ENCODE measurements at places on chromosomes 5 and 9.

DNA sequence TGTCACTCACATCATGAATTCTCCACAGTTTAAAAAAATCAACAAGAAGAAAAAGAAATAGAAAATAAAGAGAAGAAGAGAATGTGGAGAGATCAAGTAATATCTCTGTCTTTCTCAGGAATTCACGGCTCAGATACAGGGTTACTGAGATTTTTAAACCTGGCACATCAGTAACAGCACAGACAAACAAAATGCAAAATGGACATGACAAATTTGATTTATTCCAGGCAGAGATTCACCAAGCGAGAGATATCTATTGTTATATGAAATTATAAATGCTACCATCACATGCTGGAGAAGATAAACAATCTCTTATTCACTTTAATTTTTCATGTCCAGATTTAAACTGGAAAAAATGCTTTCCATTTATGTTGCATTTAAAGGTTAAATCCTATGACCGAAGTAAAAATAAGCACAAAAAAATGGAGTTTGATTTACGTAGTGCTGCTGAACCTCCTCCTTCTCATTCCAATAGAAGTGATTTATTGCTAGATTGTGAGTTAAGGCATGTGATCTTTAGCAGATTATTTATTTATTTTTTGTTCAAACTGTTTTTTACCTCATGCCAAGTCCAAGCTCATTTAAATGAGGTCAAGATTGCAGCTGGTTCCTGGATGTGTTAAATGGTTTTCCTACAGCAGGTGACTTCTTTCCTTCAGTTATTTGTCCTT, 926.4 kb downstream of the MAT2B start:
- DNase-seq: no peak

GRCh38 chr9:111064160-111064837, 26.0 kb upstream of the LPAR1 start:
- DNase-seq: no peak

DNA sequence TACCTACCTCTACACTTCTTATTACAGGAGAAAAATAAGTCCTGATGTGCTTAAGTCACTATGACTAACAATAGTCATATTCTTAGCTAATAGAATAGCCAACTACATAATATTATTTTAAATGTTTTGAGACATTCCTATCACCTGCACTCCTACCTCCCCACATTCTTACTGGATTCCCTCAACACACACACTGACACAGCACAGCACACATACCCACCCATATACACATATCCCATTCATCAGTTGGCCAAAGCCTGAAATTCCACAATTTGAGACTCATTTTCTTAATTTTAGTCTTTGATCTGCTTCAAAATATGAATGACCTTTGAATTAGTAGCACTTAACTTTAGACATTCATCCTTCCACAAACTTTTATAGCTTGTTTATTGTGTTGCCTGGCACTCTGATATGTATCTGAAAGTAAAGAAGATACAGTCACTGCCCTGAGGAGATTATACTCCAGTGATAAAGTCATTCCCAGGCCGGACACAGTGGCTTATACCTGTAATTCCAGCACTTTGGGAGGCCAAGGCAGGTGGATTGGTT, 168.3 kb upstream of the RASA1 start:
- no peak for DNase-seq

DNA sequence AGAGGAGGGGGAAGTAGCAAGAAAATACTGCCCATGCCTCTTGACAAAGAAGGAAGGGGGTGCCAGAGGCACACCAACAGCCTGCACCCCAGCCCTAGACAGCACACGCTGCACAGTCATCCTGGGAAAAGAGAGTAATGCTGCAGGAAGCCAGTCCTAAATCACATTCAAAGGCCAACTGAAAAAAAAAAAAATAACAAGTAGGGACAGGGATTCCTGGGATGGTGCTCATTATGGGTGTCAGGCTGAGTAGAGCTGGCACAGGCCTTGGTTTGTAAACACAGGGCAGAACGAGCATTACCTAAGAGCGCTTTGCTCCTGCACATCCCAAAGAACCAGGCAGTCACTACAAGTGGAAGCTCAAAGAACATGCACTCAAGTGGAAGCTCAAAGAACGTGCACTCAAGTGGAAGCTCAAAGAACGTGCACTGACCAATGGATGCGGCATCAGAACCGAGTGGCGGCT, 7.8 kb downstream of the RAPGEF1 start:
- no peak for DNase-seq

- no peak for DNase-seq
Observed at GRCh38 chr9:37596504-37596903, 4.1 kb upstream of the TOMM5 start.

DNA sequence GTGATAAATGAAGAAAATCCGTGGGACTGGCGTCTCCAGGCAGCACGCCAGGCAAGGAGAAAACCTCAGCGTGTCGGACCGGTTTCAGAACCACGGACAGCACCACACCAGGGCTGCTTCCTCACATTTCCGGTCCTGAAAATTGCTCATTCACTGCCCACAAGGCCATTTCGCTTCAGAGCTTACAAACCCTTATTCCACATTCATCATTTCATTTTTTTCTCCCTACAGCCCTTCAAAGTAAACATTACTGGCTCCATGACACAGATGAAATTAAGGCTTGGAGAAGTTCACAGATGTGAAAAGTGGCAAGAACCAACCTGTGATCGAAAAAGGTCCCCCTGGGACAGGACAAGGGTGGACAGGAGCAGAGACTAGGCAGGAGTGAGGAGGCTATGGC, 1.5 kb upstream of the GPRIN1 start:
- DNase-seq: peak; percentile 72

GRCh38 chr5:62043289-62044280, 262.4 kb upstream of the KIF2A start:
- no peak for DNase-seq

DNA sequence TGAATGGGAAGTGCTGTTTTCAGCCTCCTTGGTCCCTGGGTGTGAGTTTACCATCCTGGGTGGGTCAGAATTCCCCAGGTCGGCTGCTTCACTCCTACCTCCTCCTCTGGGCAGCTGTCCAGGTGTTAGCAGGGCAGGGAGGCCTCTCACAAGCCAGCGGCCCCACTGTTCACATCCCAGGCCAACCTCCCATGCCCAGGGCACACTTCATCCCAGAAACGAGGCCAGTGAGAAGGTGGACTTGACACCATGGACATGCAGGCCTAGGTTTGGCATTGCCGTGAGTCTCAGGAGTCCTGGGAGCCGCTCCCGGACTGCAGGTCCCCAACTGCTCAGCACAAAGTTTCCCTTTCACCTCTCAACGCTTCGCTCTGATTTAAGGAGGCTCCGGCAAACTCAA, 229.6 kb upstream of the IRX2 start:
- no peak for DNase-seq

DNA sequence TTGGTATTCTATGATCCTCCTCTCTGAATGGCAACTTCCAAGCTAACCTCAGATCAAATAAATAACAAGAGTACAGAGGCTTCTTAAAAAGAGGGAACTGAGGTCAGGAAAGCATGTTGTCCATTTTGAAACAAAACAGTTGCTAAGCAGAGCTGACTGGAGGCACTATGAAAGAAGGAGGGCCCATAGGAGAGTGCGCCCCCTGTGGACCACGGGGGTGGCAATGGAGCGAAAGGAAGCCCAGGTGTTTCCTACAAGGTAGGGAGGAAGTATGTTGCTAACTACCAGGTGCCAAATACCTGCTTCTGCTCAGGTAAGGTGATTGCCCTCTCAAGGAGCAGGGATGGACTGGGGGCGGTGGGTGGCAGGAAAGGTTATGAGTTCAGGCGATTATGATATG, 101.8 kb upstream of the MAST4 start:
- no peak for DNase-seq

DNA sequence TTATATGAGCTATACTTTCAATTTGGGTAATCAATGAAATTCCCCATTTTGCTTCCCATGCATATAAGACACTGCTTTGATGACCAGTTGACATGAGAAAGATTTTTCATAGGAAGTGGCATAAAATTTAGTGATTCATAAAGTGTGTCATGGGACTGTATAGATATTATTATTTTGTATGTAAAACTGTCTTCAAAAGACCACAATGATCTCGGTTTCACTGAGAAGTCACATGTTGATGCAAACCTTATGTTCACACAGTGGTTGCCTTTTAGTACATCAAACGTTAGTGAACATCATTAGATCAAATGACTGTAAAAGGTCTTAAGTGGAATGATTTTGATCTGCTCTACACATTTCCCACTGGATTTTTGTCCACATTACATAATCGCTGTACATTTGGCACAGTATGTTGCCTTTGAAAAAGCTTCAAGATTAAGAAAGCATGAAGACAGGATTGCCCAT, 349.2 kb upstream of the MEF2C start:
- no peak for DNase-seq

GRCh38 chr5:119049824-119050449, 20.9 kb upstream of the DMXL1 start:
- DNase-seq: peak; percentile 66

DNA sequence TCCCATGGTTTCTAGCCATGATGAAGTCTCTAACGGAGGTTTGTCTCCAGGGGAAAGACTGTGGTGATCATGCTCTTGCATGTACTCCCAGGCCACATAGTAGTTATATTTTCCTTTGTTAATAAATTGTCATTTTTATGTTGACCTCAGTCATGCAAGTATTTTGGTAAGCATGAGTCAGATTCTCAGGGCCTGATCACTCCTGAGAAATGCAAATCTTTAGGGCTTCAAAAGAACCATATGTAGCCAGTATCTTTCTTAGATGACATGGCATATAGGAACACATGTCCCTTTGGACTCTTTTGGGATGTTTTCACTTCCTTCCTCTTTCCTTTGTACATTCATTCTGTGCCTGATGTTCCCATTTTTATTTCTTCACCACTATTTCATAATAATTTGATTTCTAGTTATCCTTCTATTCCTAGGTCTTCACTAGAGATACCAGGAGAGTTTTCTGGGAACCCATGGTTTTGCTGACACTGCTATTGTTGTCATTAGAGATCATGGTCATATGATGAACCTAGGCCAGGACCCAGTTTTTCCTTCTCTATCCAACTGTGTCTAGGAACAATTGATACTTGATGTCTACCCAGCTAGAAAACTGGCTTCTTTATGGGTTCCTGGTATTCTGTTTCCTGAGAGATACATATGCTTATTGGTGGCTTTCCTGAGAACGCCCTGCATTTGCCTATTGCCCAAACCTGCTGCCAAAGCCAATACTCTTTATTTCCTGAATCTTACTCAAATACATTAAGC, 248.1 kb upstream of the NREP start:
- peak; percentile 30 for DNase-seq

DNA sequence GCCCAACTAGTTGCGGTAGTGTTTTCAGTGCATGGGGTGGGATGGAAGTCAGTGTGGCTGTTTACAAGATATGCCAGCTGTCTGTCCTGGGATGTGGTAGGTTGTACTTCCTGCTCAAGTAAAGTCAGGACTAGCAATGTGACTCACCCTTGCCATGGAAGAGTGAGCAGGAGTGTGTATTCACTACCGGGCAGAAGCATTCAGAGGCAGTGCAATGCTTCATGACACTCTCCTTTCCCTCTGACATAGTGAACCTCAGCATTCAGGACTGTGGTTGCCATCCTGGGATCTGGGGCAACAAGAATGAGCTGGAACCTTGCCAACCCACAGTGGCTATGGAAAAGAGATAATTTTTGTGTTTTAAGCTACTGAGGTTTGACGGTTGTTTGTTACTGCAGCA, 68.9 kb downstream of the BOD1 start:
- no peak for DNase-seq

GRCh38 chr5:166088389-166089039, 2202.9 kb upstream of the WWC1 start:
- DNase-seq: no peak

- DNase-seq: no peak
Observed at GRCh38 chr5:147063943-147064342, 170.9 kb upstream of the STK32A start.

DNA sequence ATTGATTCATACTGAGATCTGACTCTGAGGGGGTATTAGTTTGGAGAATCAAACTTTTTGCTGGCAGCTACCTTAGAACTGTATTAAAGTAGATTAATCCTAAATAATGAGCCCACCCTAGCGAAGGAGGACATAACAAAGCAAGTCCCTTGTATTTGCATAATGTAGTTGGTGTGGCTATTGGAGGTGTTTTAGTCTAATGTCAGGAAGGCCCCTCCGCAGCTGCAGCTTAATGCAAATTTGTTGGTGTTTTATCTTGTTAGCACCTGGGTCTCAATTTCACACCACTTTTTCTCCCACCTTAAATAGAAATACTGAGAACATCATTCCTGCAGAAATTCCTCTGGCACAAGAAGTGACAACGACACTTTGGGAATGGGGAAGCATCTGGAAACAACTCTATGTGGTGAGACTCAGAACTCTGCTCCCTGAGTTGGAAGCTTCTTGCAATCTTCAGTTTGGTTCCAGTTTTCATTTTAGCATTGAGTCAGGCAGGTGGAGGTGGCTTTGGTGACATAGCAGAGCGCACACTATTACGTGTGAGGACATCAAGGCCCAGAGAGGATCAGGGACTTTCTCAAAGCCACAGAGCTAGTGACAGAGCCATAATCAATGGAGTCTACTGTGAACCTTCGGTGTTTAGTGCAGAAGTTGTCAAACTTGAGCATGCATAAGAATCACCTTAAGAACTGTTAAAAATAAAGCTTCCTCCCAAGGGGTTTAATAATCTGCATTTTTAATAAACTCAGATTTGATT, 33.9 kb downstream of the DOCK2 start:
- no peak for DNase-seq

- no peak for DNase-seq
Observed at GRCh38 chr5:67268231-67269021, 71.8 kb upstream of the CD180 start.

- peak; percentile 49 for DNase-seq
Observed at GRCh38 chr5:1133510-1134201, 21.8 kb upstream of the SLC12A7 start.

DNA sequence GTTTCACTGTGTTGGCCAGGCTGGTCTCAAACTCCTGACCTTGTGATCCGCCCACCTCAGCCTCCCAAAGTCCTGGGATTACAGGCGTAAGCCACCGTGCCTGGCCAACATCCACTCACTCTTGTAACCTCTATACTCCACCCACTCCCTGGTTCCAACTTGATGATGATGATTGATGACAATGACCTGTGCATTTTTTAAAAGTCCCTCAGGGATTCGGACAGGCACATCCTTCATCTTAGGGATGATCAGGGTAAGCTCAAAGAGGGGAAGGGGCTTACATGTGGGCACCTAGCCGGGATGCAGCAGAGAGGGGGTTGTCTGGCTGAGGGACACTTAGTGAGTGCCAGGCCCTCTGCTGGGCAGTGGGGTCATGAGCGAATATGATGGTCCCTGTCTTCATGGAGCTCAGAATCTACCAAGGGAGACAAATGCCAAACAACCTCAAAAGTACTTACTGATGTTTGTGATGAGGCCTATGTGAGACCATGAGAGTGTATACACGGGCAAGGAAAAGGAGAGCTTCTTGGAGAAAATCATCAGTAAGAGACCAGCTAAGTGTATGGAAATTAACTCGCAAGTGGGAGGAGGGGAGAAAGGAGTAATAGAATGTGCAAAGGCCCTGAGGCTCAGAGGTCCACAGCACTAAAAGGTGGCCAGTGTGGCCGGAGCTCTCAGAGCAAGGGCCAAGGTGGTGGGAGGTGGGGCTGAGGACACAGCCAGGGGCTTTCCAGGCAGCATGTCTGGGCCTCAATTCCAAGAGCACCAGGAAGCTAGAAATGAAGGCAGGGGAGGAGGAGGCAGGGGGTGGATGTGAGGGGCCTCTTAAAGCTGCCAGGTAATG, 27.4 kb downstream of the LHX2 start:
- DNase-seq: no peak
